ENCODE measurements at places on chromosomes 11 and 22.

GRCh38 chr22:29388759-29389090 is 355 bp upstream of the AP1B1 start:
- DNase-seq = no peak

DNA sequence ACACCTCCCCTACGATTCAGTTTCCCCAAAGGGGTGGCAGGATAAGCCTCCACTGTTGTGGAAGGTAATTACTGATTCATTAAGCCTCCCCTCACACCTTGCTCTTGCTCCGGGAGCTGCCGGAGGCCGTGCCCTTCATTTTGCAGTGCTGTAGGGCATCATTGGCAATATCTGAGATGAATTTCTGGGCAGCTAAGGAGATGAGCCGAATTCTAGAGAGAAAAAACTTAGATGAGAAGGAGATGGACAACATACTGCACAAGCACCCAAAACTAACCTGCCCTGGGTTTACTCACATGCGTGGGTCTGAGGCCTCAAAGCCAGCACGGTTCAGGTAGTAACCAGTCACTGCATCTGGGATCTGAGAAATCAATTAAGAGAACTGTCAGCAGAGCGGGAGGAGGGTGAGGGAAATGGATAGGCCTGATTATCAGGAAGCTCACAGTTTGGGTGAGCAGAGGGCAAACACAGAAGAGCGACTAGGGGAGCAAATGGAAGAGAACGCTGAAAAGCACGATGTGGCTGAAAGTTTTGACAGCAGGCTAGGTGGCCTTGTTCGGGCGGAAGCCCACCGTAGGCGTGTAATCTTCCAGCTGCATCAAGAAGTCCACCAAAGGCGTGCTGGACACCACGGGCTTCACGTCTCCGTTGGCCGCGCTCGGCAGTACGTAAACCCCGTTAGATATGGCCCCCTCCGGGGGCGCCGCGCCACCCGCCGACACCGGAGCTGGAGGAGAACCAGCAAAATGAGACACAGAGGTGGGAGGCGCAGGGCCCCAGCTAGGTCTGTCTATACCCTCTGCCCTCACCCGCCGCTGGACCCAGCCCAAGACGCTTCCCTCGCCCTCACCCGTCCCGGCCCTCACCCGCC is 689 bp downstream of the TAF10 start:
- no peak for DNase-seq

- no peak for DNase-seq
Observed at GRCh38 chr22:35590634-35591295, 26.4 kb downstream of the MB start.

DNA sequence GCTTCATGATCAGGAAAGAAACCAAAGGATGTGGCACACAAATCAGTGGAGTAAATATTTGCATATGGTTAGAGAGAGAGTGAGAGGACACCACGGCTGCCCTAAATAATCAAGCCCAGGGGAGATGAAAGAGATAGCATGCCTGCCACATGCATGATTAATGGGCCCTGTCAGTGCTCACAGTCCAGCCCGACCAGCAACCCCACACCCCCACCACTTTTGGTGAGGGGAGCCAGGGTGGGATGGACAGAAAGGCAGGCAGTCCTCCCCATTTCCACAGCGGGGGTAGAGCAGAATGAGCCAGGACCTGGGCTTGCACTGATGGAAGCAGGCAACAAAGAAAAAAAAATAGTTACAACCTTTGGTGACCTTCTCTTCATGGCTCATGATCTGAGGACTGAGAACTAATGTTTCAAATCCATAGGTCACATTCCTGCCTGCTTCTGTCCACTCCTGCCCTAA is 545.0 kb downstream of the ETS1 start:
- DNase-seq = no peak

- no peak for DNase-seq
Observed at GRCh38 chr11:62193952-62194351, 3.9 kb downstream of the SCGB1D1 start.

DNA sequence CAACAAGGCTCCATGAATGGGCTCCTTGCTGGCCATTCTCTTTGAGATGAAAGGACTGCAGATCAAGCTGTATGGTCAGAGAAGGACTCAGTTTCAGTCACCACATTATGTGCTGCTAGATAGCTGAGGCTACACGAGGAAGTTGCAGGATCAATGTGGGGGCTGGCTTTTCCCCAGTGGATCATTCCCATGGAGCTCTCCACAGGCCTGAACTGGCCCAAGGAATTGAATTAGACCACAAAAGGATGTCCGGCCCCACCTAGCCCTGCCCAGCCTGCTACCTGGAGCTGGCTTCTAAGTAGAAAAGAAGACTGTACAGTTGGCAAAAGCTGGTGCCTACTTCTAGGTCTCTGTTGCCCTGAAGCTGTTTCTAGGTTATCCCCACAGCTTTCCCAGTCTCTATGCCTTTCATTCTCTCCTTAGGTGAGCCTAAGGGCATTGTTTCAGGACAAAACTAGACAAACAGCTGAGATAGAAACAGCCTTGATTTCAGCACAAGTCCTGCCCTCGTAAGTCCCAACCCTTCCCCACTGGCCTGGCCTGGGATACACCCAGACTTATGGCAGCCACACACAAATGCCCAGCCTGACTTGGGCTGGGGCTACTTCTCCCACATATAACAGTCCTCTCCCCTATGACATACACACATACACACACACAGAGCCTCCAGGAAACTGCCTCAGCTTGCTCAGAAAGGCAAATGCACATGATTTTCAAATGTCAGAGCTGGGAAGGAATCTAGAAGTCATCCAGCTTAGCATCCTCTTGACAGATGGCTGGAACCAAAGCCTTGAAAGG is 129.1 kb upstream of the NCAM1 start:
- no peak for DNase-seq

- DNase-seq = no peak
Observed at GRCh38 chr11:11909727-11910126, 68.0 kb downstream of the USP47 start.

DNA sequence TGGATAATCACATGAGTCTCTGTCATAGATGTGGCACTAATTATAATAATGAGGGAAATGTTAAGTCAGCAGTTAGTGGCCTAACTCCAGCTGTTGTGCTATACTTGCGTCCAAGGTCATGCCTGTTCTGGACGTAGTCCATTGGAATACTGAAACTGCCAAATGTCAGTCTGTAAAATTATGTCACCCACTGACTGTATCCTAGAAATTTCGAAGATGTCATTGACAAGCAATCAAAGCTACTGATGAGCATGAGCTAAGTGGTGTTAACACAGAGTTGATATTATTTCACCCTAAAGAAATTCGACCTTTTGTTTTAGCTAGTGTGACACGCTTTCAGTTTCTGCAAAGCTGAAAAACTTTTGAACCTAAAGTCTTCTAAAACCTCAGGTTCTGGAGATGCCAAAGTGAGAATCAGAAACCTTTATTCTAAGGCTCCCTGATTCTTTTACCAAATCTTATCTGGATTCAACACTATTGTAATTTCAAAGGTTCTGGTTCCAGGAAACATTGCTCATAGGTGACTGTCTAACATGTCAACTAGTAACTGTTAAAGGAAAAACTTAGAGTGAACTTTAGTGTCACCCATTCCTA is 14.9 kb upstream of the ME3 start:
- no peak for DNase-seq

DNA sequence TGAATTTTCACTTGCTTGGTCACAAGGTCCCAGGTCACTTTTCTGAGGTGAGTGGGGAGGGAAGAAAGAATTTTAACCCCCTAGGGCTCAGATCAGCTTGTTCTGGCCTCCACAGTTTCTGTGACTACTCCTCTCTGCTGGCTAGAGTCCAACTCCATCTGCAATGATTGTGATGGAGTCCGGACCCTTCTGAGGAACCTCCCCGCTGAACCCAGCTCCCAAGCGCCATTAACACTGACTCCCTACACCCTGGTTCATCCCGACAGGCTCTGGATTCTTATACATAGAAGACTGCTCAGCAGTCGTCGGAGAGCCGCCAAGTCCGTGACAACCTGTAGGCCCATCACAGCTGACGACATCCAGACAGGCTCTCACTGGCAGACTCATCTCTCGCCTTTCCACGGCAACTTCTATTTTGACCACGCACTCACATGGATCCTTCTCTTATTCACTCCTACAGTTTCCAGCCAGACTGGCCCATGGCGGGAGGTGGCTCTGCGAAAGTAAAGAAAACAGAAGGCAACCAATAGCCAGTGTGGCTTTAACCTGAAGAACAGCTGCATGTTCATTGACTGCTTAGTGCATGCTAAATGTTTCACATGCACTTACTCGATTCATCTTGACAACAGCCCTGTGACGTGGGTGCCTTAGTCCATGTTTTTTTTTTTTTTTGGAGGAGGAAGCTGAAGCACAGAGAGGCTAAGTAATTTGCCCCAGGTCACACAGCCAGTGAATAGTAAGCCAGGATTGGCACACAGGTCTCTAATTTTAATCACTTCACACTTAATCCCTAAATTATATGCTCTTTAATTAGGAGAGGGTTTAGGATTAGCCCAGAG is 68.0 kb upstream of the PRDM11 start:
- DNase-seq = no peak

- DNase-seq = no peak
Observed at GRCh38 chr11:97948793-97949192, 1072.0 kb upstream of the CNTN5 start.

DNA sequence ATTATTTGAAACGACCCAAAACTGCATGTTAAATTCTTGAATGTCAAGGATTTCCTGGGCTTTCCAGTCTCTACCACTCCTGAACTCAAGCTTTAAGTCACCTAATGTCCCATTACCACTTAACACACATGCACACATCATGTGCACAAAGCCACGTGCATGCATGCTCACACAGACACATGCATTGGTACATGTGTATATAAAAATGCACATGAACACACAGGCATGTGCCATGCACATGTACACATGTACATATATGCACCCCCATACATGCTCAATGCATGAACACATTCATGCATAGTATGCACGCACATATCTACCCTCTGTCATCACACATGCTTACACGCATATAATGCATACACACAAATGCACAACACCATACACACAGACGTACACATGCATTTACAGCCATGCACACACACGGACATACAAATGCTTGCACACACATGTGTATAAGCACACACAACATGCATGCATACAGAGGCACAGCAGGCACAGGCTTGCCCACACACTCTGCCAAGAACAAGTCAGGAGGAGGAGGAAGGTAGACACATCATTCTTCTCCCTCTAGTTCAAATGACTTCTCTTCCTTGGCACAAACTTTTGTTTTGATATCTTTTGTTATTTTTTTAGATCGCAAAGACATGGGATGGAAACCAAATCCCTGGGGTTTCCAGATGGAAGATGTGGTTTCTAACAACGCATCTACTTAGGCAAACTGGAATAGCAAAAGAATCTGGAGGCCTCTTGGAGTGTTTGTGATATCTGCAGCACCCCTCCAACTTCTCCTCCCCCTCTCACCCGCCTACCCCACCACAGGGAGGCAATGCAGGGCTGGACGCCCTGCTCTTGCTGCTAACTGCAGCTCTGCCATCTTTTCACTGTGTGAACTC is 24.6 kb downstream of the RASD2 start:
- no peak for DNase-seq

DNA sequence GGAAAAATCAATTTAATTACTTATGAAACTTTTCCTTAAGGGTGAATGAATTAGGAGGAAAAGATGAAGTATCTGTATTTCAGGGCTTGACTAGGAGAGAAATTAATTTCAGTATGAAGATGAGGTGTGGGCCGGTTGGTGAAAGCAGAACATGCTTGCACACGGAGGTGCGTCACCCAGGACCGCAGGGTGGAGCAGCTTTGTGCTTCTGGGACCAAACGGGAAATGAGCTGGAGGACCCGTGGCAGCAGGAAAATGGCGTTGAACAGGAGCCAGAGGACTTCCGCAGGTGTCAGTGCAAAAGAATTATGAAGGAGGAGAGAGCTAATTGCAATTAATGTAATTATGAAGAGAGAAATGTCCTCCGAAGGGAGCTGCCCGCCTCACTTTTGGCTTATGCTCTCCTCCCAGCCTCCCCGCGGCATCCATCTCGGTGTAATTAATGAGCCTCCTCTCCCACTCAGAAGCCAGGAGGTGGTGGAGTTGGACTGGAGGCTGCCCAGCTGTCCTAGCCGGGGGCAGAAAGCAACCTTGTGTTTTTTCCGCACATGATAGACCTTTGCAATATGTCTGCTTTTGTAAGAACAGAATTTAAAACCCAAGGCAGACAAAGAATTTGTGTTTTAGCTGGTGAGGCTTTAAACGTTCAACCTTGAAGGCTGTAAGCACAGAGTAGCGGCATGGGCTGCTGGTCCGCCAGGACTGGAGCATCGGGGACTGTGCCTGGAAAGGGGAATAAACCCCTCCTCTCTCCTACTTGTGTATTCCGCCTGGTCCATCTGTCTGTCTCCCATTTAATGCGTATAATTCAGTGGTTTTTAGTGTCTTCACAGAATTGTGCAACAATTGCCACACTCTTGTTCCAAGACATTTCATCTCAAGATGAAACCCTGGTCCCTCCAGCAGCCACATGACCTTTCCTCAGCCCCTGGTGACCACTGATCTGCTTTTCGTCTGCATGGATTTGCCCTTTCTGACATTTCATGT is 180.6 kb downstream of the TBC1D22A start:
- DNase-seq = no peak

DNA sequence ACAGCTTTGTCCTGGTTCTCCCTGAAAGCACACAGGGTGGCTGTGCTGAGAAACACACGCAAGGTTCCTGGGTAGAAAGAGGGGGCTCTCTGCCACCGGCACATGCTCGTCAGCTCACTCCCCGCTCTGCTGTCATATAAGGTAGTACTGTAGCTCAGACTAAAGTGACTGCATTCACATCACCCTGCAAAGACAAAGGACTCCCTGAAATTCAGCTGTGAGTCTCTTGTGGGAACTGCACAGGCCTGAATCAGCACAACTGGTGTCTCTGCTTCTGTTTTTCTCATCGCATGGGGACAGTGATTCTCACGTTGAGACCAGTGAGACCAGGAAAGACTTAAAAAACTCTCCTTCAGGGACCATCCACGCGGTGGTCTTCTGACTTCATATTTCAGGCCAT is 124.1 kb upstream of the BID start:
- no peak for DNase-seq

DNA sequence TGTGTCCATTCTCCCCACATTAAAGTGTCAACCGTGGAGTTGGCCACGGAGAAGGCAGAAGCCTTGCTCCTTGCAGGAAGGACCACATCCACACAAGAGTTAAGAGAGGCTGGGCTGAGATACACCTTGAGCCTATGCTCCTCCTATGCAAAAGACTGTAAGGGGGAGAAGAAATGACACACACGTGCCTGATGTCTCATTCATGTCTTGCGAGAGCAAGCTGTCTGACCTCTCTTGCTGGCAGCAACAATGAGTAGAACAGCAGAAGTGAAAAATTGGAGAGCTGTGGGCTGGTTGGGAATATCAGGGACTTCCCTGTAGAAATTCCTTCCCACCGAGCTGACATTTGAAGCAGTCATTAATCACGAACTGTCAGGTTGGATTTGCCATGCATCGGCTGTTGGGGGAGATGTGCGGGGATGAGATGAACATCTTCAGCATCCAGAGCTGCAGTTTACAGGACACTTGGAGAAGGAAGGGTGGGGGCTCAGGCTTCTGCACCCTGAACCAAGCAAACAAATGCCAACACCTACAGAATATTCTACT is 139.3 kb downstream of the MYO18B start:
- no peak for DNase-seq

- DNase-seq = no peak
Observed at GRCh38 chr11:79066456-79067351, 374.1 kb downstream of the TENM4 start.

GRCh38 chr11:18522388-18522787 is 4.4 kb downstream of the TSG101 start:
- DNase-seq = no peak
